ENCODE measurements at places on chromosomes 7 and 10.
A peak's percentile ranks its signal among the peaks of the same experiment; 100 is the strongest.

- DNase-seq = no peak
Observed at GRCh38 chr7:32582036-32582435, 86.7 kb downstream of the AVL9 start.

DNA sequence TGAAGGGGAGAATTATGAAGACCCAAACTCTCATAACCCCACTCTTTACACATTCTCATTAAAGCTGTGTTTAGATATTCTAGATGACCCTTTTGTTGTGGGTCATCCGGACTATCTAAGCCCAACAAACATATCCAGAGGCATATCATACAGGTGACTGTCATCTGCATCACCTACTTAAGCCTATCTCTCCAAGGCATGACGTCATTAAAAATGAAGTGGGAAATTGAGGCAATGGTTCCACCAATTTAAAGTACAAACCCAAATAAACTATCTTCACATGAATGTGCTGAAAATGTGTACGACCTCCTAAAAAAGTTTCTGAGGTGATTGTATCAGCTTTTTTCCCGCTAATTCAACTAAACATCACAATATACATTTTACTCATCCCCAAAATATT is 4.5 kb upstream of the RALA start:
- no peak for DNase-seq

DNA sequence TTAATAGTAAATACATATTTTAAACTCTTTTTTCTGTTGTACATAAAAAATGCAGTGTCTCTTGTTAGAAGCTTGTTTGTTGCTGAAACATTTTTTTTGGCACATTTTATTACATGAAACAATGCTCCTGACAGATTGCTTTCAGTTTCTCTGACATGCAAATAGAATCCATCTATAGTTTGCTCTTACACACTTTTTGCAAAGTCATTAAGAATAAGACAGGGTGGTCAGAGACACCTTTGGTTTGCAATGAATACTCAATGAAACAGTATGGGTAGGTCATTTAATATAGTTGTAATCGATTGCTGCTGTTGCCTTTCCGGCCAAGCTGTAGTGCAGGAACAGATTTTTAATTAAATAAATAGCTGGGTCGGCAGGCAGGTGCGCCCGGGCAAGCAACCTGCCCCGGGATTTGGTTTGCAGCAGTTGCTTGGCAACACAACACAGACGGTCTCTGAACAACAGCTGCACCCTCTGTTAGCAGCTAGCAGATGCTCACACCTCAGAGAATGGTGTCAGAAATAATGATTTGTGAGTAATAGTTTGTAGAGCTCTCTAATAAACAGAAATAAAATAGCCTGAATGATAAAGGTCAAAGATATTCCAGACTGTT is 115.7 kb upstream of the CACNA2D1 start:
- DNase-seq = no peak

GRCh38 chr10:71810048-71810750 is 36.9 kb upstream of the VSIR start:
- no peak for DNase-seq

- no peak for DNase-seq
Observed at GRCh38 chr7:93890041-93890463, 501 bp downstream of the TFPI2 start.

- no peak for DNase-seq
Observed at GRCh38 chr7:17354473-17354872, 56.0 kb downstream of the AHR start.

GRCh38 chr10:114103284-114103683 is 59.6 kb downstream of the ADRB1 start:
- peak; percentile 18 for DNase-seq

DNA sequence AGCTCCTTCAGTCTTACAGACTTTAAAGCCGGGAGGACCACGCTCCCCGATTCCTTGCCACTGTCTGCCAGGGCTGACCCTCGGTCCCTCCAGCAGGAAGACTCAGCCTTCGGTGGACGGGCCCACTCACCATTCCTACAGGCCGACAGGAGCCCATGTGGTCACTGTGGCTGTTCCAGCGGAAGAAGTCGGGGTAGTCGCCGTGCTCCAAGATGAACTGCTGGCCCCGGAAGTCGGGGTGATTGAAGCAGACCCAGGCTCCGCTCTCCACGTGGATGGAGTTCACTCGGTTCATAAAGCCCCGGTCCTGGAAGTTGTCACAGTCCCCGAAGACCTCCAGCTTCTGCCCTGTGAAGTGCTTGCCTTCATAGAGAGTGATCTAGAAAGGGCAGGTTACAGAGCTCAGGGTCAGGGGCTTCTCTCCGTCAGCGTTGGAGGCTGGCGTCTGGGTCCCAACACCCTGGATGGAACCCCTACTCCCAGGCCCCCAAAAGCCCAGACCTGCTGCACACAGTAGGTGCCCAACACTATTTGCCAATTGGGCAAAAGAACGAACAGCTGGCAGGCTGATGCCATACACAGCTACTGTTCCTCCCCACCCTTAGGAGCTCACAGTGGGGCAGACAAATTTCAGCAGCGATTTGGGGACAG is 1.9 kb downstream of the CRYGN start:
- no peak for DNase-seq

GRCh38 chr7:22302193-22302592 is 54.8 kb downstream of the RAPGEF5 start:
- DNase-seq = no peak

GRCh38 chr10:110717781-110718589 is 73.8 kb downstream of the RBM20 start:
- DNase-seq = no peak

DNA sequence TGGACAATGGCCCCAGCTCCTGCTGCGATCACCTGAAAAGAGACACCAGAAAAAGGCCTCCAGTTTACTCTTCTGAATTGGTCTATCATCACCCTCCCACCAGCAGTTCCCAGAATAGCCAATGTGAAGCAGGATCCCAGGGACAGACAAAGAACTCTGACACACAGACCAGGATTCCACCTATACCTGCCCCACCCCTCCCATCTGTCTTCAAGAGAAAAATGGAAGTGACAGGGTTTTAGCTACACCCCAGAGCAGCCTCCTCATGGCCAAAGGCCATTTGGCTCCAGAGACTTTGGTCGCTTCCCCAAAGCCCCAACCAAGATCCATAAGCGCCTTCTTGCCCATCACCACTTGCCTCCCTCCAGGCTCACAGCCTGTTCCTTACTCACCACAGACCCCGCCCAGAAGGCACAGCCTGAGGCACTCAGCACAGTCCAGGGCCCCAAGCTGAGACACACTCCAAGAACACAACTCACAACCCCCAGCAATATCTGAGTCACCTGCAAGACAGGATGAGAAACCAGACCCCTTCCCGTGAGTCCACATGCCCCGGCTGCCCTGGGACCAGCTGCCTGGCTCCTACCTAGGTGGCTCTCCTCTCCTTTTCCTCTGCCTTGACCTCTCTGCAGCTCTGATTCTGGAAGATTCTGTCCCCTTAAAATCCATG is 6.5 kb downstream of the TMEM176B start:
- no peak for DNase-seq

DNA sequence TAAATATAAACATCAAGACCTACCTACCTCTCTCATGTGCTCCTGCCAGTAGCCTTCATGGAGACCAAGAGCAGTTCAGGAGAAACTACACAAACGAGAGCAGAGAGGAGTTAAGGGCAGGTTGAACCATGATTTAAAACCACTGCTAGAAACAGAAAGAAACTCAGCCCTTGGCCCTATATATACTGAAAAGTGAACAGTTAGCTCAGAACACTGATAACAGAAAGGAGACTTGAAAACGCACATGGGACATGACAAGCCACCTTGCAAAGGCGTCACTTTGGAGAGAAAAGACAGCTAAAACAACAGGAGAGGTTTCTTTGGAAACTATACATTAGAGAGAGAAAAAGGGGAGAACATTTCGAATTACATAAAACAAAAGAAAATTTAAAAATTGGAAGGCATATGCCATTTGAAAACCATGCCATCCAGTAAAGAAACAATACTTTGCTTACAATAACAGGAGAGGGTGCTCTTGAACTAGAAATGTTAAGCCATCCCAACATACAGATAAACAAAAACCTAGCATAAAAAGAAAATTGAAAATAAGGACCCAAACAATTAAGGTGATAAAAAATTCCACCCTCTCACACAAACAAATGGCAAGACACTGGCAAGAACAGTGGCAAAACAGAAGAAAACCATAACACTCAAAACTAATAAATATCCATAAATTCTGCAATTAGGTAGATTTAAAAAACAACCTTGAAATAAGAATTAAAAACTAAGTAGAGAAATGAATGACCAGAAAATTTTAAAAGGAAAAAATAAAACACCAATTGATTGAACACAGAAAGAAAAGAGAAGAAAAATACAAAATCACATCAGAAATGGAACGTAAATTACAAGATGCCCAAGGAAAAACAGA is 232.7 kb downstream of the IMMP2L start:
- no peak for DNase-seq

DNA sequence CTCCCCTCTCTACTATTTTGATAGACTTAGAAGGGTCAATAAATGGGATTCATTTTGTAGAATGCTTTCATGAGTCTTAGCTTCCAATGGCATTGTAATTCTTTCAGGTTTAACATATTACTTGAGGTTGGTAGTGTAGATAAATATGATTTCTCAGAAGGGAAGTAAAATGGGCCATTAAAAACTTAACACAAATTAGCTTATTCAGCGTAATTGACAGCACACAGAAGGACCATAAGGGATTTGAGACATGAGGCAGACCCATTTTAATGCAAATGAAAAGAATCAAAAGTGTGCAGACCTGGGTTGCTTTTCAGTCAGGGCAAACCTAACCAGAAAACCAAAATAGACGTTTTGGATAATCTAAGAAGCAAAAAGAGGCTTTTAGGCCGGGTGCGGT is 156.6 kb upstream of the CNTNAP2 start:
- no peak for DNase-seq

GRCh38 chr7:48274662-48275061 is 103.4 kb downstream of the ABCA13 start:
- no peak for DNase-seq
